H1 (cell line): ENCODE measurements at places on chromosomes 7 and 10. TPM values are rescaled to one million over a fixed set of nuclear protein-coding genes. Genes with fewer than 3 reads are reported as not detected.

DNA sequence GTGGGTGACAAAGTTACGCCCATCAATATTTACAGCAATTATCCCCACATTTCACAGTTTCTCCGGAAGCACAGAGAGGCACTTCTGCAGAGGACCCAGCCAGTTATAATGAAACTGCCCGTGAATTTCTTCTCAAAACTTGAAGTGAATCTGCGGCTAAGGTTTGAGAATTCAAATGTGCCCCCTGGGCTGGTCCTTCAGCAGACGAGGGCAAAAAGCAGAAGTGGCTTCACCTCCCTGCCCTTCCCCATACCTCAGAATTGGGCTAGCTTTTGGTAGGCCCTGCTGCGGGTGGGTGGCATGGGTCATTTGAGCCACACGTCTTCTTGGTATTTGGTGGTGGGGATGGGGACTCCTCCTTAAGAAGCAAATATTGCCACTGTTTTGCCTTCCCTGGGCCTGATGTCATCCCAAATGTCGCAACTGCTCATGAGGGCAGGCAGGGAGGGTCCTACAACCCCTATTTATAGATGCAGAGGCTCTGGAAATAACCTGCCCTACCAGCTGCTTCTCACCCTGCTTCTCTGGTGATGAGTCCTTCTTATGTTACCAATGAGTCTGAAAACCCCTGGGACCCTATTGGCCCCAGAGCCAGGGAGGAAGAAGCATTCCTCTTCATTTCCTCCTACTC, 16.6 kb upstream of the WDFY4 start:
- no peaks in the 10 kb centered on the region; the same call in 1 of the 2 replicates for H3K4me1 ChIP-seq
- no peaks in the 10 kb centered on the region for H3K36me3 ChIP-seq
- DNase-seq: no peak
- H3K4me3 ChIP-seq: no peak overlapping the region
- H3K27me3 ChIP-seq: no peaks in the 10 kb centered on the region

DNA sequence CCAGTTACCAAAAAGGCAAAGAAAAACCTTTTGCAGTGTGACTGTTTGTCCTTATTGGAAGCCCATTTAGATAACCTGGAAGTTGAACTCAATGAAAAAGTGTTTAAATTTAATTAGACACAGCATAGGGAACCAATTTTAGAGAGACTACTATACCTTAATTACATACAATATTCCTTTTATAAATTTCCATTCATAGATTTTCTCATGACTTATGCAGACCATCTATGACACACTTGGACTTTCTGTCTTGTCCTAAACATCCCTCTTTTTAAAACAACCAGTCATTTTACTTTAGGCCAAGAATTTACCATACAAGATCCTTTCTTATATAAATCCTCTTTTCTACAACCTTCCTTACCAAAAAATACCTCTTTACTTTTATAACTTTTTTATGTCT, 61.6 kb downstream of the MTURN start:
- DNase-seq: no peak
- no peak overlapping the region for H3K4me3 ChIP-seq
- no peaks in the 10 kb centered on the region for H3K4me1 ChIP-seq
- H3K27me3 ChIP-seq: no peaks in the 10 kb centered on the region

AOC1 gene
- polyA plus RNA-seq: 0.17 TPM in 2 replicates

- H3K36me3 ChIP-seq: no peaks in the 10 kb centered on the region
- no peak overlapping the region for H3K4me3 ChIP-seq
These were observed 9.9 kb downstream of the SOSTDC1 start for GRCh38 chr7:16455591-16455990.

- no peak for DNase-seq
- H3K4me1 ChIP-seq: 0 out of 2 replicates have a peak, but pooled peaks cover 2% of the 10 kb centered on the region
- no peak overlapping the region for H3K4me3 ChIP-seq
- H3K36me3 ChIP-seq: no peaks in the 10 kb centered on the region
- H3K27ac ChIP-seq: no peak overlapping the region
- H3K27me3 ChIP-seq: no peaks in the 10 kb centered on the region
These were observed 32.8 kb downstream of the TMEM60 start for GRCh38 chr7:77765481-77765880.

- H3K36me3 ChIP-seq: peaks cover 4% of the 10 kb centered on the region; the same call in 1 of the 2 replicates
- H3K4me1 ChIP-seq: no peaks in the 10 kb centered on the region
- H3K4me3 ChIP-seq: no peak overlapping the region
- no peaks in the 10 kb centered on the region for H3K27me3 ChIP-seq
- H3K27ac ChIP-seq: no peak overlapping the region
These were observed 111.6 kb downstream of the ADCY1 start for GRCh38 chr7:45685619-45686240.

- no peaks in the 10 kb centered on the region for H3K36me3 ChIP-seq
- no peaks in the 10 kb centered on the region; the same call in 1 of the 2 replicates for H3K4me1 ChIP-seq
- DNase-seq: no peak
- no peak overlapping the region for H3K4me3 ChIP-seq
- H3K27me3 ChIP-seq: no peaks in the 10 kb centered on the region
These were observed 3.6 kb upstream of the PNLIP start for GRCh38 chr10:116542007-116542677.

SPDYE11 gene
- polyA plus RNA-seq: not detected in 2 replicates

DNA sequence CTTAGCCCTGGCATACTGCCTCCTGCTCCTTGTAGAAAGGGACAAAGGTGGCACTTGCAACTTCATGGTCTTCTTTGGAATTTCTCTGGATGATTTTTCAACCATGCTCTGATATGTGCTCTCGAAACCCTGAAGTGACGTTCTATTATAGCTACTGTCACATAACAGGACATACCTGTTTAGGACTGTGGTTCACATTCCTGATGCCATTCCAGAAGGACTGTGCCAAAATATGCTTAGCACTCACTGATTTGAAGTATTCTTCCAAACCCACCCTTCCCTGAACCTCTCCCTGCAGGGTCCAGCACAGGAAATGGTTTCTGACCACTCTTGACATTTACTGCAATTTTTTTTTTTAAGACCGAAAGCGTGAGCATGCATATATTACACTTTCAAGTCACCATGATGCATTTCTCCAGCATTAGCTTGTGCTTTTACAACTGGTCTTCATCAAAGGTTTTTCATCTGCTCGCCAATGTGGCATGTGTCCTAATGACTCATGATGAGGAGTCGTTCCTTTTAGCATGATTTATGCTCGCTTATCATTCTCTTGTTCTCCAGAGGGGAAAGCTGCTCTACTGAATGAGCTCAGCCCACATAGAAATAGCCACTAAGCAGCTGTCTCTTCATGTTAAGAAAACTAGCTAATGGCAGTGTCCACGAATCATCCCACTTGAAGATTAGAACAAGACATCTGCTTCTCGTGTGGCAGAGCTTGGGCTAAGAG, 135.2 kb downstream of the ADAM12 start:
- H3K27me3 ChIP-seq: no peaks in the 10 kb centered on the region
- no peak for DNase-seq
- H3K36me3 ChIP-seq: no peaks in the 10 kb centered on the region

DNA sequence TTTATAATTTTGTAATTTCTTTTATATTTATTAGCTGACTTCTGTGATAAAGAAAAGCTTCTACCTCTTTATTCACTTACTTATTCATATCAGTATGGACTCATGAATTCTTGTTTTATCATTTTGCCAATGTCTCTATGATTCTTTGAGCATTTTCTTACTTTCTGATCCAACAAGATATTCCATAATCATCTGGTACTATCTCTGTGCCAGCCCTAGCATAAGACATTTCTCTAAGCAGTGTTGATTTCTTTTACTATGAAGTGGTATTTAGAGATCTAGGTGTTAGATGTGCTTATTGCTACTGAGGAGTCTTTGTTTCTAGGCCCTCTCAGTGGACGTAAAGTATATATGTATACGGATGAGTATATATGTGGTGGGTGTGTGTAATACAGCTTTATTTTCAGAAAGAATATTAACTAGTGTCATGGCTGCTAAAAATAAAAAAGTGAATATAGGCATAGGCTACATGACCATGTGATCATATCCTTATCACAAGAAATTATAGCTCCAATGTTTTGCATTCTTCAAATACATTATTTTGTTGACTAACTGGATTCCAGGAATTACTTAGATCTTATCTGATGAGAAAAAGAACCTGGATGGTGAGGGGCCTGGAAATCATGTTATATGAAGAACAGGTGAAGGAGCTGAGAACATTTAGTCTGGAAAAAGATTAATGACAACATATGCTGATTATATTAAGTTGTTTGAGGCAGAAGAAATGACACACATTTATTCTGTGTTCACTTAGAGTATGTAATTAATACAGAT, 13.1 kb downstream of the PHTF2 start:
- no peak overlapping the region for H3K4me3 ChIP-seq
- DNase-seq: no peak
- H3K27me3 ChIP-seq: no peaks in the 10 kb centered on the region
- no peaks in the 10 kb centered on the region for H3K4me1 ChIP-seq
- H3K27ac ChIP-seq: no peak overlapping the region
- H3K36me3 ChIP-seq: no peaks in the 10 kb centered on the region

DNA sequence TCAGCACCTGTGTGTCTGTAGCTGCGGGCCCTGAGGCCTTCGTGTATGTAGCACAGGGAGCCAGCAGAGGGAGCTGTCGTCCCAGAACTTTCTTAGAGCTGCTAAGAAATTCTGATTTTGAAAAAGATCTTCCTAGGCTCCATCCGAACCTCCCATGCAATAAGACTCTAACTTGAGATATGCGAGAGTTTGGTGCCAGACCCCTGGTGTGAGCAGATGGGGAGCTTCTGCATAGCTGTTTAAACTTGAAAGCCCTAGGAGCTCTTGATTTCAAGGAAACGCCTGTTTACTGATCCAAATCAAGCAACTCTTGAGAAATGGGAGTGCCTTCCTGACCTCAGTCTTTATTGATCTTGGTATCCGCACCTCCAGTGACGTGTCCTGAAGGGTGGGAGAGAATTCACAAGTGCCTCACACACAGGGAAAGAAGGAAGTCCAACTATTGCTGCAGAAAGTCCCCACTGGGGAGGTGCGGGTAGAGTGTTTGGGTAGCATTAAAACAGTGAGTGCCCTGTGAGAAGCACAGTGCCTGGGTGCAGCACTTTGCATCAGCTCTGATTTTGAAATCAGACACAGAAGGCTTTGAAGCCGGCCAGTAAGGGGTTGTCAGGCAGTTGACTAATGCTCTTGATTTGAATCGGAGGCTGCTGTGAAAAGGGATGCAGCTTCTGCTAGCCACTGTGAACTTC, 66.4 kb upstream of the STRIP2 start:
- H3K36me3 ChIP-seq: no peaks in the 10 kb centered on the region
- peak; percentile 69 for DNase-seq
- no peak overlapping the region for H3K4me3 ChIP-seq
- no peaks in the 10 kb centered on the region for H3K27me3 ChIP-seq
- H3K27ac ChIP-seq: no peak overlapping the region
- 0 out of 2 replicates have a peak, but pooled peaks cover 4% of the 10 kb centered on the region for H3K4me1 ChIP-seq

DNA sequence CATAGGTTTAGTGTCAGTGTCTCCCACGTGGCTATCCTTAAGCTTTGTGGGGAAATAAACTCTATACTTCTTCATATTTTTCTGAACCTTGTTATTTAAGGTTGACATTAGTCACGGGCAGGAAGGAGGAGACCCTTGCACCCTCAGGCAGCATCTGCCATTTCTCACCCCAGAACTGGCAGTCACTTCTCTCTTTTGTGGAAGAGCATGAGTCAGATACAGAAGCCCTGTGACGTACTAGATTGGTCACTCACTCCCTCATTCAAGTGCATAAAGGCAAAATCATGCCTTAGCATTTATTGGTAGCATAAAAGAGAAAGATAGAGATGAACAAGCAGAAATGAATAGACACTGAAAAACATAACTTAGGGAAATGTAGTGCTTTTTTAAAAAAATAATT, 206.0 kb upstream of the MDFIC start:
- no peak for DNase-seq
- H3K4me3 ChIP-seq: no peak overlapping the region
- H3K27me3 ChIP-seq: no peaks in the 10 kb centered on the region
- H3K27ac ChIP-seq: no peak overlapping the region

DNA sequence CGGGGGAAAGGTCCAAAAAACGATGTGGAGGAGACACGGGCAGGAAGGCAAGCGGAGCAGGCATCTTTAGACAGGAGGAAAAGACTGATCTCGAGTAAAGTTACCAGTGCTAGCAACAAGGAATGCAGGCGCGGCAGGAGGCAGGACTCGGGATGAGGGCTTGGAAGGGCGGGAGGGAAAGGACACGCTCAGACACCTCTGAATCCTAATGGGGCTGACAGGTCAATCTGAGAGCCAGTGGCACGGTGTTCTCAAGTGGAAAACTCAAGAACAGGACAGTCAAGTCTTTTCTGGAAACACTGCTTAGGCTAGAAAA, 155.3 kb upstream of the COBL start:
- no peak overlapping the region for H3K4me3 ChIP-seq
- no peaks in the 10 kb centered on the region for H3K36me3 ChIP-seq
- H3K27me3 ChIP-seq: no peaks in the 10 kb centered on the region
- H3K27ac ChIP-seq: no peak overlapping the region
- no peak for DNase-seq

GRCh38 chr7:127667017-127667670, 15.2 kb downstream of the SND1 start:
- H3K4me3 ChIP-seq: no peak overlapping the region
- no peak overlapping the region for H3K27ac ChIP-seq
- H3K4me1 ChIP-seq: peaks cover 7% of the 10 kb centered on the region; the same call in 1 of the 2 replicates
- H3K36me3 ChIP-seq: peaks cover 5% of the 10 kb centered on the region; the same call in 1 of the 2 replicates
- H3K27me3 ChIP-seq: no peaks in the 10 kb centered on the region

CNNM2 gene
- polyA plus RNA-seq: 7.3 and 13.7 TPM in 2 replicates

- no peak for DNase-seq
- H3K36me3 ChIP-seq: no peaks in the 10 kb centered on the region
- no peaks in the 10 kb centered on the region for H3K27me3 ChIP-seq
- H3K4me1 ChIP-seq: no peaks in the 10 kb centered on the region
These were observed 100.6 kb downstream of the GPR26 start for GRCh38 chr10:123766761-123767160.

OR2A1 gene
- polyA plus RNA-seq: 0.05 and 0.11 TPM in 2 replicates

GRCh38 chr10:29837586-29837985, 202.8 kb upstream of the SVIL start:
- no peak overlapping the region for H3K4me3 ChIP-seq
- H3K36me3 ChIP-seq: no peaks in the 10 kb centered on the region
- H3K27me3 ChIP-seq: no peaks in the 10 kb centered on the region
- H3K27ac ChIP-seq: no peak overlapping the region
- no peak for DNase-seq
